Calu3 (cell line): ENCODE measurements at places on chromosomes 4 and X. TPM values are rescaled to one million over a fixed set of nuclear protein-coding genes. Genes with fewer than 3 reads are reported as not detected.

Gene SHISA3
- not detected in 2 replicates for total RNA-seq

Gene FAM133A
- total RNA-seq, result not detected in 2 replicates

Gene IL2
- total RNA-seq, result not detected in 2 replicates

Gene TLR10
- total RNA-seq, result not detected in 2 replicates

Gene BTK
- not detected in 2 replicates for total RNA-seq

Gene NR0B1
- total RNA-seq, result not detected in 2 replicates

Gene AMTN
- total RNA-seq, result not detected in 2 replicates
